ENCODE measurements at places on chromosomes 2 and 18.
A peak's percentile ranks its signal among the peaks of the same experiment; 100 is the strongest.

DNA sequence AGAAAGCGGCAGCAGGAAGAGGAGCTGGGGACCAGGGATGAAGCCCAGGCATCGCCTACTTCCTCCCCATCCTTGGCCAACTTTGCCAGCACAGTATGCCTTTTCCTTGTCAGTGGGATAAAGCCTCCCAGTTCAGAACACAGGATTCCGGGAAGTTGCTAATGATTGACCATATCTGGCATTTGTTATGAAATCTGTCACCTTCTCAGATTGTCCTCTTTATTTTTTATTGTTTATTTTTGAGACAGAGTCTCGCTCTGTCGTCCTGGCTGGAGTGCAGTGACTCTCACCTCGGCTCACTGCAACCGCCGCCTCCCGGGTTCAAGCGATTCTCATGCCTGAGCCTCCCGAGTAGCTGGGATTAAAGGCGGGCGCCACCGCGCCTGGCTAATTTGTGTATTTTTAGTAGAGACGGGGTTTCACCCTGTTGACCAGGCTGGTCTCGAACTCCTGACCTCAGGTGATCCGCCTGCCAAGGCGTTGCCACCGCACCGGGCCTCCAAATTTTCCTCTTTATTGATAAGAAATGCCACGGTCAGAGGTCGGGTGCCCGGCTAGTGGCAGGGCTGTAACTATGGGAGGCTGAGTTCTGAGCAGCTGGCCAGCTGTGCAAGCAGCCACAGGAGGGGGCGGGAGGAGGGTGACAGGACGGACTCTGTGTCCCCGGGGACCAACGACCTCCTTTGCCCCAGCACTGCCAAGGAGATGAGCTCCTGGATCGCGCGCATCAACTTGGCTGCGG is 24.4 kb downstream of the PSD4 start:
- no peak for DNase-seq

DNA sequence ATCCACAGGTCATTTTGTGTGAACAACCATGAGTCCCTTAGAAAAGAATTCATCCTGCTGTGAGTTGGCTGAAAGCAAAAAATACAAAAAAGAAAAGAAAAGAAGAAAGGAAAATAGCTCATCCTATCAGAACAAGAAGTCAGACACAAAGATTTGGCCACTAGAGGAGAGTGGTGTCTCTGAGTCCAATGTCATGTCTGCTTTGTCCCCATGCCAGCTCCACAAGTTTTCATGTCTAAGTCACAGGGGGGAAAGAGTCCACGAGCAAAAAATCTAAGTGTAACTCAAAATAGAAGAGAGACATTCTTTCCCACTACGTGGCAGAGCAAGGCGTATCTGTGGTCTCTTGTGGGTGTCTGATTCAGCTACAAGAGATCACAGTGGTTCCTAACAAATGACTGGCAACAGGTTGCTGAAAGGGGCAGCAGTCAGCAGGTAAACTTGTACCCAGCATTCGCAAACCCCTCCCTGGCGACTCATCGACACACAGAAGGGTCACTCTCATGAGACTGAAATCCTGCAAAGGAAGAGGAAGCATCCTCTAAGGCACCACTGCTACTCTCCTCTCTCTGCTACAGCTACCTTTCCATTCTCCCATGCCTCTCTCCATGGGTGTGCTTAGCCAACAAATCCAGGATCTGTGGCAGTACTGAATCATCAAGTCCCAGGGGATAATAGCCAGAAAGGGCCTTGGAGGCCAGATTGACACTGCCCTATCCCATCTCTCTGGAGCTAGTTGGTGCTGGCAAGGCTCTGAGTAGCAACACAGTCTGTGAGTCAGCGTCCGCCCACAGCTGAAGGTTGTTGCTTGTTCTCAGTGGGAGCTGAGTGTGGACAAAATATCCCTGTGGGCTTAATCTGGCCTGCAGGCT is 123.0 kb upstream of the SLC39A10 start:
- DNase-seq: peak; percentile 66

DNA sequence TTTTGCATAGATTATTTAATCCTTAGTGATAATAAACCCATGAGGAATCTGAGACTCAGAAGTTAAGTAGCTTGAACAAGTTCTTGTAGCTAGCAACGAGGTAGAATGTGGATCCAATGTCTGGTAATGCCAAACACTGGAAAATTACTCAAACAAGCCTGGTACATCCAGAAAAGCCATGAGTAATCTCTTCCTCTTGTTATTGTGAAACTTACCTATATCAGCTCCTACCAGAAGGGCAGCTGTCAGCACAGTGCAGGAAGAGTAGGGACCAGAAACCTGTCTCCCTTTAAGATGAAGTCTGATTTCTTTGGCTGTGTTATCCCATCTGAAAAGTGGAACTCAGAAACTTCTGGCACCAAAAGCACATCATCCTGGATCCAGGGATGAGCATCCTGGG is 7.7 kb upstream of the SERPINB8 start:
- no peak for DNase-seq

- no peak for DNase-seq
Measured at GRCh38 chr2:128236491-128237035, 82.1 kb downstream of the HS6ST1 start.

DNA sequence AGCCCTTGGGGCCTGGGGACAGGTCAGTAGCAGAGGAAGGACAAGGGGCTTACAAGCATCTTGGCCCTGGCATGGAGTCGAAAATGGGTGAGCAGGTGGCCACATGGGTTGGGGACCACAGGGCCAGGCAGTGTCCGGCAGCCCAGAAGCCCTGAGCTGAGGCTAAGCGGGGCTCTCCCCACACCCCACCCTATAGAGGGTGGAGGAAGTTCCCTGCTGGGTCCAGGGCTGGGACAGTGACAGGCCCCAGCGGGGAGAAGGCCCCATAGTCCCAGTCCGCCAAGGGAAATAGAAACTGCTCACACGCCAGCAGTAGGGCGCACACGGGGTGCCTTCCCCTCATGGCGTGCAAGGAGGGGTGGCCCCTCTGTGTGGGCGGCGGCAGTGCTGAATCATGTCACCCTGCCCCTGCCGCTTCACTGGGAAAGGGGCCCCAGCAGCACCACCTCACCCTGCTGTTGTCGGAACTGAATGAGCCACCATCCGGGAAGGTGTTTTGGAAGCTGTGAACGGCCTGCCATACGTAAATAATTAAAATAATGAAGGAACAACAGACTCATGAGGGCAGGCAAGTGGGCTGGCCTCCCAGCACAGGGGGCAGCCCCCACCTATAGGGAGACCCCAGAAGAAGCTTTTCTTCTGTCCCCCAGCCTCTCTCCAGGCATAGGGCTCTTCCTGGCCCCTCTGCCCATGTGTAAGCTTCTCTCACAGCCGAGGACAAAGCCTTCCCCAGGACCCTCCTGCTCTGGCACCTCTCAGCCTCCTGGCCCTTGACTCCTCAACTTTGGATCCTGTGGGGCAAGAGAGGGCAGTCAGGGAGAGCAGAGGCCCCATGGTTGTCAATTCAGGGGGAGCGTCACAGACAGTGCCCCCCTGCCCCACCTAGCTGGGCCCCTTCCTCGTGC is 12.7 kb upstream of the DUSP2 start:
- peak; percentile 95 for DNase-seq

GRCh38 chr2:24671230-24671629 is 122.0 kb downstream of the PTRHD1 start:
- no peak for DNase-seq

DNA sequence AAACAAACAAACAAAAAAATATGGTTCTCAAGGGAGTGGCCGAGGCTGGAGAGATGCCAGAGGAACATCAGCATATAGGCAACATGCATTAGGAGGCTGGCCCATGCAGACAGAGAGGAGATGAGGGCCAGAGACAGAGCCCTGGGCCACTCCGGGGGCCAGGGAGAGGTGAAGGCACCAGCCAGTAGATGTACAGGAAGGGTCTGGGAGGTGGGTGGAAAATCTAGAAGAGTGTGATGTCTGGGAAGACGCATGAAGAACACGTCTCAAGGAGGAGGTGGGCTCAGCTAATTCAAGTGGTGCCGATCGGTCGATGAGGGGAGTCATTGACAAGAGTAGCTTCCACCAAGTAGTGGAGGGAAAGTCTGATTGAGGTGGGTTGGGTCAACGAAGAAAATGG is 79.9 kb downstream of the ZCCHC2 start:
- no peak for DNase-seq

DNA sequence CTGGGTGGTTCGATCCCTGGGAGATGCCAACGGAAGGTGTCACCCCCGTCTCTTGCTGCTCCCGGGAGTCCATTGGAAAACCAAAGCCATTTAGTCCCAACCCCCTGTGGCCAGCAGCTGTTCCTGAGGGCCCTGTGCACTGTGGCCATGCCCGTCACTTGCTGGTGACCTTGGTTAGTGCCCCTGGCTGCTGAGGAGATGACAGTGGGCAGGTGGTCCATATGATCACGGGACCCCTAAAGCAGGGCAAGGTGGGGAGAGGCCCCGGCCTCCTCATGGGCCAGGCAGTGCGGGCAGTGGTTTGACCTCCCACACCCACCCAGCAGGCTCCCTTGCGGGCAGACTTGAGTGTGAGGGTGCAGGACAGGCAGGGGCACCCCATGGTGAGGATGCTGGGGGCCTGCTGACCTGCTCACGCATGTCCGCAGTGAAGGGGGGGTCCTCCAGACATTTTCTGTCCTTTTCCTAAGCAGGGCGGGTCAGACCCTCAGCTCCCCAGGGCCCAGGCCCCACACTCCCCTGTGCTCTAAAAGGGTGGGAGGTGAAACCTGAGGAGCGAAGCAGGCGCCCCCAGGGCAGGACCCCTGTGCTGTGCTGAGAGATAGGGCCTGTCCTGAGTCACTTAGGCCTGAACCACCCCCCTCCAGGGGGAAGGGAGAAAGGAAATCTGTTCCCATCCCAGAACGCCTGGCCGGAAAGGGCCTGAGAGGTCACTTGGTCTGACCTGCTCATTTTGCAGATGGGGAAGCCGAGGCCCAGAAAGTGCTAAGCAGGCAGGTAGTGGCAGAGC is 6.8 kb downstream of the ITM2C start:
- DNase-seq: no peak

All from stimulated activated CD8-positive, alpha-beta memory T cell treated with anti-CD3 and anti-CD28 coated beads, Interleukin-15, amount 100 ng/mL, for 48 hours (primary cell).